ENCODE measurements at places on chromosomes 16 and 17.
A peak's percentile ranks its signal among the peaks of the same experiment; 100 is the strongest.

DNA sequence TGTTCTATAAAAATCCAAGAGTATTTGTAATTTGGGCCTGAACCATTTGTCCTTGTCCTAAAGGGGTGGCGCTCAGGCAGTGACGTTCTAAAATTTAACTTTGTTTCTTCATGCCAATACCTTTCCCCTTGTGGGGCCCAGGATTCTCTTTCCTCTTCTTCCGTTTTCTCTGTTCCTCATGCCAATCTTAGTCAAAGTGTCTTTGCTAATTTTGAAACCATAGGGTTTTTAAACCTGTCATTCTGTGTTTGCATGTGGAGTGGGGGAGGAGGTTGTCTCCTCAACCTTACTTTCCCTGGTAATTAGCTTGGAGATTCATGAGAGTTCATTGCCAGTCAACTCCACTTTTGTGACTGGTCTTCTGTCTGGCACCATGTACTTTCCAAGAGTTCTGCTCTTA is 337.1 kb downstream of the MAF start:
- no peak for DNase-seq

DNA sequence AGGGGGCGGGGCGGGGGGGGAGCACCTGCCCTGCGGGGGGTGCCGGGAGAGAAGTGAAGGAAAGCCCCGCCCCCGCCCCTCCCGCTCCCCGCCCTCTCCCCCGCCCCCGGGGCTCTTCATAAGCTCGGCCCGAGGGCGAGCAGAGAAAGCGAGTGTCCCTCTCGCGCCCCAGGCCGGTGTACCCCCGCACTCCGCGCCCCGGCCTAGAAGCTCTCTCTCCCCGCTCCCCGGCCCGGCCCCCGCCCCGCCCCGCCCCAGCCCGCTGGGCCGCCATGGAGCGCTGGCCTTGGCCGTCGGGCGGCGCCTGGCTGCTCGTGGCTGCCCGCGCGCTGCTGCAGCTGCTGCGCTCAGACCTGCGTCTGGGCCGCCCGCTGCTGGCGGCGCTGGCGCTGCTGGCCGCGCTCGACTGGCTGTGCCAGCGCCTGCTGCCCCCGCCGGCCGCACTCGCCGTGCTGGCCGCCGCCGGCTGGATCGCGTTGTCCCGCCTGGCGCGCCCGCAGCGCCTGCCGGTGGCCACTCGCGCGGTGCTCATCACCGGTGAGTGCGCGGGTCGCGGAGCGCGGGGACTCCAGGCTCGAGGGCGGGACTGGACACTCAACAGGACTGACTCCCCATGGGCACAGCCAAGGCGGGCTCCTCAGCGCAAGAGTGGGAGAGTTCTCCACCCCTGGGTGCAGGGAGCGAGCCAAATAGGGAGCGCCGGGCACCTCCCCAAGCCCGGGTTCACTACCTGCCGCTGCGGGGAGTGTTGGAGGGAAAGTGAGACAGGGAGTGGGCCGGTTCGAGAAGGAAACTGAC is at the start of gene HSD11B2:
HSD11B2 (plus strand) TSS at position 145 of the 798 bp plus-strand sequence; CDS start at position 273, 128 bp downstream.
- peak; percentile 36 for DNase-seq

GRCh38 chr17:39139161-39139511 is 12.3 kb downstream of the PLXDC1 start:
- DNase-seq = peak; percentile 95

DNA sequence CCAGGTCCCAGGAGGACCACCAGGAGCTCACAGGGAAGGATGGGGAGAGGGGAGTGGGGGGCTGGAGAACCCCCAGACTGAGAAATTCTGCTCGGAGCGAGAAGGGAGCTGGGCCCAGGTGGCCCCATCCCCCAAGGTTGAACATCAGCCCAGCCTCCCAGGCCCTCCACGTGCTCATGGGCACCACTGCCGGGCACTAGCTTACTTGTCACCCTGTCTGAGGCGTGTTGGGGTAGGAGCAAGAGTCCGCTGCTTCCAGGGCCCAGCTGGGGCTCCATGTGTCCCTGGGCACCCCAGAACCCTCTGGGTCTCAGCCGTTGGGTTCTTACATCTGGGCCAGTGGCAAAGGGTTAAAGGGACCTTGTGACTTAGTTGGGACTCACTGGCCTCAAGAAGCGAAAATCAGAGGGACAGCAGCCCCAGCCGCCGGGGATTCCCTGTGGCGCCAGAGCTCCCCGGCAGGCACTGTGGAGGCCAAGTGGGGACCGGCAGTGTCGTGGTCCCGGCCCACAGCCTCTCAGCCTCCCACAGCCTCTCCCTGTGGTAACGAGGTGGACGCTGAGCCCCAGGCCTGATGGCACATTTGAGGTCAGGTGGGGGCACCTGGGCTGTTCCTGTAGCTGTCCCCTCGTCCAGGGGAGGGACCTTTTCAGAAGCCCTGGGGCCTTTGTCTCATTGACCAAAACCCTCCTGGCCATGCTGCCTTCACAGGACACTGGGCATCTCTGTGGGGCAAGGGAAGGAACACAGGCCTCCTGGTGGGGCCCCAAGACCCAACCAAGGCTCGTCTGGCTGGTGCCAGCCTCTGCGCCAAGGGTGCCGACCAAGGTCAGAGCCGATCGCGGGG is 33.7 kb upstream of the CDH15 start:
- no peak for DNase-seq

DNA sequence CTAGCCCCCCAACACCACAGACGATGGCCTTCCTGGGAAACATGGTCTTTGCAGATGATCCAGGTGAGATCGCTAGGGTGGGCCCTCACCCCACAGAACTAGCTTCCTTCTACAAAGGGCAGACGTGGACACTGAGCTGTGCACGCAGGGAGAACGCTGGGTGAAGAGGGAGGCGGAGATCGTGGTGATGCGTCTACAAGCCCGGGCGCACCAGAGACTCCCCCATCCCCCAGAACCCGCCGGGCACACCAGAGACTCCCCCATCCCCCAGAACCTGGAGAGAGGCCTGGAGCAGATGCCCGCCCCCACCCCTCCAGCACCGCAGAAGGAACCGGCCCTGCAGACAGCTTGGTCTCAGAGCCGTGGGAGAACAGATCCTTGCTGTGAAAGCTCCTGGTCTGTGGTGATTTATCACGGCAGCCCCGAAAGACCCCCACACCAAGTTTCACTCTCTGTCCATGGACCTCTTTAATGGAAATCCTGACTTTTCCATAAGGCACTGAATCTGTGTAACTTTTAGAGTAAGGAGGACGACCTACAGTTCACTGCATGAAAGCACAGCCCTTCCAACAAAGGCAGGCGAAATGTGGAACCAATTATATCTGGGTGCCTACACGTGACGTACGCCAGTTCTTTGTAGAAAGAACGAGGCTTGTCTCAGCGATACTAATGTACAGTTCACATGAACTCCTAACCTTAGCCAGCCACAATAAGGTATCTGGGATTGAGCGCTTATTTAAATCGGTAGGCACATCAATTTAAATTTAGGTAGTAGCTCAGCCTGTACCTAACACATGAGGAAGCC is 88.5 kb downstream of the ANKRD11 start:
- no peak for DNase-seq

GRCh38 chr17:77391668-77392375 is 251.1 kb downstream of the SEC14L1 start:
- DNase-seq = peak; percentile 93
